CD4-positive, alpha-beta T cell treated with Interleukin-4 for 1 hour (primary cell): ENCODE measurements at places on chromosomes 12 and 14.

DNA sequence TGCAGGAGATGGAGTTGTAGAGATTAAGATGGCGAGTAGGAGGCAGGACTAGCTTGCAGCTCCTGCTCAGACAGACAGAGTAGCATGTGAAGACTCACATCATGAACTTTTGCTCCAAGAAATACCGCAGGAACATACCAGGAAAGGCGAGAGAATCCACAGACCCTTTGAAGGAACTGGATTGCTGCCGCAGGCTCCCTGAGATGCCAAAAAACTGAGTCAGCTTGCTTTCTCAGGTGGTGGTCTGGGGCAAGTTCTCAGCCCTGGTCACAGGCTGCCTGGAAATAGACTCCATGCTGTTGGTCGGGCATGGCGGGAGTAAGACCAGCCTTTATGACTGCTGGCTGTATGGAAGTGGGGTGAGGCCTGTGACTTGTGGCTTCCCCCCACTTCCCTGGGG, 163.6 kb upstream of the NAV3 start:
- no peak for DNase-seq

GRCh38 chr12:89514751-89515150, 9.8 kb downstream of the GALNT4 start:
- DNase-seq = no peak

DNA sequence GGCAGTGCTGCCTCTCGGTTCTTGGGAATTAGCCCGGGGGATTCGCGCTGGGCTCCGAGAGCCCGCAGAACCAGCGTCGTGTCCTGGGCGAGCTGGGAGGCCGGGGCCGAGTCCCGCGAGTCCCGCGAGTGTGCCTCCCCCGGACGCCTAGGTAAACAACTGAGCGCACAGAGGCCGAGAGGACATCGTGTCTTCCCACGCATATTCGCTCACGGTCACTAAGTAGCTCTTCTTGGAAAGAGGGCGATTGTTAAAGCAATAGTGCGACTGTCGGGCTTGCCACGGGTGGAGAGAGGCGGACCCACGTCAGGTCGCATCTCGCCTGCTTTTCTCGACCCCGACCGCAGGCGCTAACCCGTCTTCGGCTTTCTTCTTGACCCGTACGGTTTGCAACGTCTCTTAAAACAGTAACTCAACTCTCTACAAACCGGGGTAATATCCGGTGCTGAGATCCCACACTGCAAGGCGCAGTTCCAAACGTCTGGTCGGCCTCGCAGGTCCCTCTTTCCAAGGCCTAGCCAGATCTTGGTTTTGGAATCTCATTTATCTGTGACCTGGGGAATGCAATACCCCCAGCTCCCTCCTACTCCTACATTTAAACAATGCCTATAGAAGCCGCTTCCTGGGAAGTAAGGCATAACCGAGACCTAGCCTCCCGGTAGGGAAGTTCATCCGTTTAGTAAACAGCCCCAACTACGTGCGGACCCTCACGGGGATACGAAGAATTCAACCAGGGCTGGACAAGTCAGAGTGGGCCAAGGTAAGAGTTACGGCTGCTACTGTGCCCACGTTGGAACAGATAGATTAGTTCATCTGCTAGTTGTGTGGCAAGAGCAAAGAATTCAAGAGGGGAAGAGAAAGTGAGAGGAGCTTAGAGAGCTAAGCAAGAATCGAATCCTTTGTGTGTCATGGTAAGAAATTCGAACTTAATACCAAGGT, 736 bp upstream of the PHLDA1 start:
- peak; percentile 50 for DNase-seq

GRCh38 chr12:107254258-107254856, 161.0 kb upstream of the CRY1 start:
- DNase-seq = no peak

DNA sequence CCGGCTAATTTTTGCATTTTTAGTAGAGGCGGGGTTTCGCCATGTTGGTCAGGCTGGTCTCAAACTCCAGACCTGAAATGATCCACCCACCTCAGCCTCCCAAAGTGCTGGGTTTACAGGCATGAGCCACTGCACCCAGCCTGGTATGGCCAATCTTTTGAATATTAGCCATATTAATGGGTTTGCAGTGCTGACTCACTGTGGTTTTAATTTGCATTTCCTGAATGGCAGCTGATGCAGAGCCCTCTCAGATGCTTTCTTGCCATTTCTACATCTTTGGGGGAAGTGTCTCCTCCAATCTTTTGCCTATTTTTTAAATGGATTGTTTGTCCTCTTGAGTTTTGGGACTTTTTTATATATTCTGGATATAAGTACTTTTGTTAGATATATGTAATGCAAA, 55.5 kb upstream of the NPAS3 start:
- no peak for DNase-seq

DNA sequence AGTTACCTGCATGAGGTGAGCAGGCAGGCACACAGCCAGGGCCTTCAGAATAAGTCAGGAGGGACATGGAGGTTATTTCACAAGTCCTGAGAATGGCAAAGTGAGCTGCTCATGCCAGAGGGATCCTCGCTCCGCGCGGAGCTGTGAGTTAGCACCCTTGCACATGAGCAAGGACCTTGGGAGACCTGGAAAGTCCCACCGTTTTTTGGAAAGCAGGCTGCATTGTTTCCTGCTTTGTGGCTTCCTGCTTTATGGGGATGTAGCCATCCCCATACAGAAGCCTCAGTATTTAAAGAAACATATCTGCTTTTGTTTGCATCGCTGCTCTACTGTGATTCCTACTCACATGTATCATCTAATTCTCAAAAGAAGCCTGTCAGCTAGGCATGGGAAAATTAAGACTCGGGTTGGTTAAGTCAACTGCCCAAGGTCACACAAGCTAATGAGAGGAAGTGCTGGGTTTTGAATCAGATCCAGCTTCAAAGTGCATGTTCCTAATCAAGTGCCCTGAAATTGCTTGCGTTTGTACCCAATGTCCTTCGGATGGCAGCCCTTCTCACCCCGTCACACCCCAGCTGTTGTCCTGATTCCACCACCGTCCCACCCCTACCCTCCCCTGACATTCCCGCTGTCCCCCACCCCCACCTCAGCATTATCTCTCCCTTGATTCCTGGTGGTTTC, 106.2 kb downstream of the CRACR2A start:
- DNase-seq = no peak

DNA sequence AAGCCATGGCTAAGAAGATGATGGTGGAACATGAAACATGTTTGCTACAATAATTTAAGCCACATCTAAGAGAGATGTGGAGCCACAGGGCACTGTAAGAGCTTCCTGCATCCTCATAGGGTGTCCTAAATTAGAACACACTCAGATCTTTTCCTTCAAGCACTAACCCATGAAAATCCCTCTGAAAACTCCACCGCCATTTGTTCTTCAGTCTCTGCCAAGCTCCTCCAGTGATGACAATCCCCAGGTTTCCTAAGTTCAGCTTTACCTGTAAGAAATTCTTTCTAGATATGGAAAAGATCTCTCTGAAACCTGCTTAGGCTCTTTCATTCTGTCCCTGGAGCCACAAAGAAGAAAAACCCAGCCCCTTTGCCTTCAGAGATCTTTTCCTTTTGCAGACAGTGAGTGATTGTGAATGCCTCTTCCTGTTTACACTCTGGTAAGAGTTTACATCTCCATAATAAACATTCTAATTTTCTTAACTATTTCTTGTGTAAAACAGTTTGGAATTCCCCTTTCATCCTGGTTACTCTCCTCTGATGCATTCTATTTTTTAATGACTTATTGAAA, 907.2 kb downstream of the VRK1 start:
- peak; percentile 34 for DNase-seq

DNA sequence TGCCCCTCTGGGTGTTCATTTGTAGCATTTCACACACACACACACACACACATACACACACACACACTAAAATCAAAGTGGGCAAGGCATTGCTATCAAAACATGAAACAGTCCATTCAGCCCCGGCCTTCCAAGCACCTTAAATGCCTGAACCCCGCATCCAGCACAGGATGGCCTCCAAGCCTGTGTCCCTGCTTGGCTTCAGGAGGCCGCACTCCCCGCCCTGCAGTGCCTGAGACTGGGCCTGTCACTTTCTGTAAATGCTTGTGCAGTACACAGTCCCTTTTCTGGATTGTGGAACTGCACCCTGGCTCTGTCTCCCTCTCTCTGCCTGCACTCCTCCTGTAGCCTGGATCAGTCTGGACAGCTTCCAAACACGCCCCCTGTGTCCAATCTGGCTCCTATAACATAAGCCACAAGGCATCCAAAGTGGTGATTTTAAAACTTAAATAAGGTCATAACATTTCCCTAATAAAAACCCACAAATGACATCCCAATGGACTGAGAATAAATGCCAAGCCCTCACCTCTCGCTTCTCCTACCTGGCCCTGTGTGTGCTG, 972.2 kb upstream of the TMEM132C start:
- DNase-seq = no peak

GRCh38 chr12:95694136-95694535, 96.4 kb downstream of the NTN4 start:
- DNase-seq = no peak
